ENCODE measurements at places on chromosomes 1 and 21.

- DNase-seq: no peak
Observed at GRCh38 chr1:8698012-8698630, 119.3 kb downstream of the RERE start.

DNA sequence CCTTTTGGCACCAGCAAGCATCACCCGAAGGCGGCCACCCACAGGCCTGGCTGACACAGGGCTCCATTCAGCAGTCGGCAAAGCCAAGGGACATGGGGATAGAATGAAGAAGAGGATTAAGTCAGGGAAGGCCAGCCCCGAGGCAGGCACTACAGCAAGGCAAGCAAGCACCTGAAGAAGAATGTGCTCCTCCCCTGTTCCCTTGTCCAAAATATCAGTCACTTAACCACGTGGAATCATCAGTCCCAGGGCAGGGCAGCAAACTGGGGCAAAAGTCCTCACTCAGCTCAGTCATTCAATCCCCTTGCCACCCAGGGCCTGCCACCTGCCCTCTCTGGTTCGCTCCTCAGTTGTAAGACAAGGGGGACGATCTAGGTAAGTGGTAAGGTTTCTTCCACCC lies 9.3 kb downstream of the KANK4 start:
- no peak for DNase-seq

- DNase-seq: no peak
Observed at GRCh38 chr21:41055266-41055665, 112.7 kb upstream of the BACE2 start.

DNA sequence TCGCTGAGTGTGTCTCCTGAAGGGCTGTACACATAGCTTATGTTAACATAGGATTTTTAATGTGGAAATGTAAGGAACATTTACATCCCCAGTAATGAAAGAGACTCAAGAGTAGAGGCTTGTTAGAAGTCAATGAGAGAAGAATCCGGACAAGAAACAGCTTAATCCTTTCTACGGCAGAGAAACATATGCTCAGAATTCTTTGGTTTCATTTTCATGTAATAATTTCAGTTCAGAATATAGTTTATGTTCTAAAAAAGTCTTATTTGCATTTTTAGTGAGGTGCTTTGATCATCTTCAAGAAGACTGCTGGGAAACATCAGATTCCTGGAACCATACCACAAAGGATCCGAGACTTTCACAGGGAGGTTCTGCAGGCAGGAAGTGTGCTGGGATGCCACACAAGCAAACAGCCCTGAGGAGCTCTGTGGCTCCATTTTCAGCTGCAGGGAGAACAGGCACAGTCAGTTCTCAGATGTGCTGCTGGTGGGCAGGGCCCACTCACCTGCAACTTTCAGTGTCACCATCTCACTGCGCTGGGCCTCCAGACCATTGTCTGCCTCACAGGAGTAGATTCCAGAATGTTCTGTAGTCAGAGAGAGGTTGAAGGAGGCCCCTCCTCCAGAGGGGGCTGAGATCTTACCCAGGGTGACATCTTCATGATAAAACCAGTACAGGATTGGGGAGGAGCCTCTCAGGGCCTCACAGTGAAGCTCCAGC lies 28.4 kb downstream of the FCRL5 start:
- DNase-seq: no peak

DNA sequence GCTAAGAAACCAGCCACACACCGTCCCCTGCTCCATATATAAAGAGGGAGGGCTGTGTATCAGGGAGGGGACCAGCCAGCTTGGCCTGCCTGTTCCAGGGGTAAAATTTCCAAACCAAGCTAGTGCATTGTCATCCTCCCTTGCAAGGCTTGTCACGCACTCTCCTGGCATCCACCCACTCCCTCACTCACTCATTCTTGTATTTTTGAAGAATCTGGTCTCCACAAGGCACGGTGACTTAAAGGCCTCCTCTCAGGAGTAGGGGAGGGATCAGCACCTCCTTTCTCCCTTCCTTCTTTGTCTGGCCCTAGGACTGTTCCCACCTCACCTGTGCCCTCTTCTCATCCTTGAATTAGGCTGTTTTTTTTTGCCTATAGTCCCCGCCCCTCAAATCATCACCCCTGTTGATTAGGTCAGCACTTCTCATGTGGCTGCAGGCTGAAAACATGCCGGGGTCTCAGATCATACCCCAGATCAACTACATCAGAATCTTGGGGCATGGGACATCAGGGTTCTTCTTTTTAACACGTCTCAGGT lies 5.0 kb downstream of the ABCA4 start:
- no peak for DNase-seq

DNA sequence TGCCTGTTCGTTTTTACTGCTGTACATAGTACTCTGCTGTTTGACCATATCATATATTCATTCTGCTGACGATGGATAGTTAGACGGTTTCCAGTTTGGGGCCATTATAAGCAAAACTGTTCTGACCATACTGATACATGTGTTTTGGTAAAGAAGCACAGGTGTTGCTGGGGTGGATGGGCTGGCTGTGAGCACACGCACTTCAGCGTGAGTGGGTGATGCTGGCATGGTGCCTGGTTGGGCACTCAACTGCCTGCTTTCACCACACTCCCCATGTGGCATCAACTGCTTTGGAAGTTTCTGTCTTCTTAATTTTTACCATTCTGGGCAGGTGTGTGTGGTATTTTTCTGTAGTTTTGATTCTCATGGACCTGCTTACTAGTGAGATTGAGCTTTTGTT lies 37.3 kb downstream of the ADARB1 start:
- DNase-seq: no peak

DNA sequence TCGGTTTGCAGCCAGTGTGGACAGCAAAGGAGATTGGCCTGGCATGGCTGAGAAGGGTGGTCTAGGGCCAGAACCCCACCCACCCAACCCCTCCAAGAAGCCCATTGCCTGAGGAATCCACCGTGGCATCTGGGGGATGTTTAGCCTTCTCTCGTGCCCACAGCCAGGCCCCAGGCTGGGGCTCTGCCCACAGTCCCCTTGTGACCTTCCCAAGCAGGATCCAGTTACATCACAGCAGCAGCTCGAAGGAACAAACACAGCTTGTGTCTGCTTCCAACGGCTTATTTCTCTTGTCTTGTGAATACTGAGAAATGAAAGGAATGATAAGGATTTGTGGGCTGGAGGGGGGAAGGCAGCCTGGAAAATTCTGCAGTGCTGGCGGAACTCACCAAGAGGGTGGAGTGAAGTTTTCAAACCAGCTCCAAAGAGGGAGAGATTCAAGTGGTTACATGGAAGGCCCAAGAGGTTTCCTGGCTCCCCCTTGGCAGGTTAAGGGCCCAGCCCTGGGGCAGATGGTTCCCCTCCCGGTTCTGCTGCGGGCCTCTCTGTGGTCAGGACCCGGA lies 61.6 kb downstream of the DHRS3 start:
- no peak for DNase-seq

DNA sequence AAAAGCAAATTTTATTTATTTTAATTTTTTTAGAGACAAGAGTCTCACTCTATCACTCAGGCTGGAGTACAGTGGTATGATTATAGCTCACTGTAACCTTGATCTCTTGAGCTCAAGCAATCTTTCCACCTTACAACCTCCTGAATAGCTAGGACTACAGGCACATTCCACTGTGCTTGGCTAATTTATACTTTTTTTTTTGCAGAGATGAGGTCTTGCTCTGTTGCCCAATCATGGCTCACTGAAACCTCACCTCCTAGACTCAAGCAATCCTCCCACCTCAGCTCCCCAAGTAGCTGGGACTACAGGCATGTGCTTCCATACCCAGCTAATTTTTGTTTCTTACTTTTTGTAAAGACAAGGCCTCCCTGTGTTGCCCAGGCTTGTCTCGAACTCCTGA lies 49.5 kb downstream of the DR1 start:
- DNase-seq: no peak

DNA sequence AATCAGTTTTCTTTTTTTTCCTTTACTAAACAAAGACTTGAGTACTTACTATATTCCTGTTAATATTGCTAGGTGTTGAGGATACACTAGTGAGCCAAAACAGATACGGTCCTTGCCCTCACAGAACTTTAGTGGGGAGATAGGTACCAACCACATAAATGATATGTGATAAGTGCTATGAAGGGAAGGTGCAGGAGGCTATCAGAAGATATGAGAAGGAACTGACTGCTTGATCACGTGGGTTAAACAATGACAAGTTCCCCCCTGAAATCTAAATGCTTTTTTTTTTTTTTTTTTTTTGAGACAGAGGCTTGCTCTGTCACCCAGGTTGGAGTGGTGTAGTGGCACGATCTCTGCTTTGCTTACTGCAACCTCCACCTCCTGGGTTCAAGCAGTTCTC lies 25.0 kb downstream of the RBM15 start:
- no peak for DNase-seq

DNA sequence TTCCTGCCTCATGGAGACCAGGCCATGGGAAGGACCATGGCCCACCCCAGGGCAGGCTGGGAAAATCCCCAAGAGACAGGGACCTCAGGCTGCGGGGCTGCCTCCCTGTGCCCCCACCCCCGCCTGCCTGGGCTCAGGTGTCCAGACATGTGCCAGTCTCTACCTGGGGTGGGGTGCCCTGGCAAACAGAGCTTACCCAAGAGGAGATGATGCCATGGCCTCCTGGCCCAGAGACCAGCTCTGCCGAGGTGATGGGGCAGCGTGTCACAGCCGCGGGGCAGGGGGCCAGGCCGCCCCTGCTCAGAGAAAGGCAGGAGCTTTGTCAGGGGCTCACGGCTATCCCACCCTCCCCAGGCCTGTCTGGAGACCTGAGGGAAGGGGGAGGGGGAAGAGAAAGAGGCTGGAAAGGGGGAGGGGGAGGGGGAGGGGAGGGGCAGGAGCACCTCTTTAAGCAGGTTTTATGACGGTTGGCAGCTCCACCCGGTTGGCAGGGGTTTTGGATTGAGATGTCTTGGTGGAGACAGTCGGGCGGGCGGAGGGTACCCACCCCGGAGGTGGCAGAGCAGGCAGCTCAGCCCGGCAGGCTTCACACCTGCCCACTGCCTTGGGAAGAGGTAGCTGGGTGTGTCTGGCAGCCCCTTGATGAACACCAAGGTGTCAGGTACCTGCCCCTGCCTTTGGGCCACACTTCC lies 101.5 kb upstream of the IFFO2 start:
- DNase-seq: no peak

GRCh38 chr1:43861337-43861736 lies 72.3 kb upstream of the ARTN start:
- no peak for DNase-seq

DNA sequence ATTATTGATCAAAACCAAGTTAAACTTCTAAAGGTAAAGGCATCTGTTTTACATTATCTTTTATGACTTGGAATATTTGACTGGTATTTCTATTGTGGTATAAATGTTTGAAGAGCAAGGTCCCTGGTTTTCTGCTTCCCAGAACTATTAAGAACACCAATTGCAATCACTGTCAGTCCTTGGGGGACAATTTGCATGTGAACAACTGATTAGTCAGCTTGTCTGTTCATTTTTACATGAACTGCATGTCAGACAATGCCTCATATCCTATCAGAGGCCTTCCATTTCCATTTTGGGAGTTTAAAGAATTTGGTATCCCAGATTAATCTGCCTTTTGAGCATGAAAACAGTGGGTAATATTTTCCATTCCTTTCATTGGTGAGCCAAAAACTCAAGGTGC lies 654.9 kb upstream of the USP24 start:
- DNase-seq: no peak

GRCh38 chr1:200885623-200886402 lies 8.9 kb upstream of the INAVA start:
- no peak for DNase-seq
